ENCODE measurements at places on chromosomes 11 and 22.

DNA sequence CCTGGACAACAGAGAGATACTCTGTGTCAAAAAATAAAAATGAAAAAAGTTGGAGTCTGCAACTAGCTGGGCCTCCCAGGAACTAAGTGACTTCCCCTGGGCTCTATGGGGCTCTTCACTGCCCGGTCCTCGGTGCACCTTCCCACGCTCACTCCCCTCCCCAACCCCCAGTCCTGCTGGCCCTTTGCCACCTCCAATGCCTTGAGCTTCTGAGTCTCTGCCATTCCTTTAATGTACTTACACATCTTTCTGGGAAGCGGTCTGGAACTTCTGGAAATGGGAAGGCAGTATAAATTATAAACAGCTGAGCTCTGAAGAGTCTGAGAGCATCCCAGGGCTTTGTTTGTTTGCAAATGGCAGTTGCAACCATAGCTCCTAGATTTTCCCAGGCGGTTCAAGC lies 5.9 kb upstream of the BATF2 start:
- DNase-seq = no peak

DNA sequence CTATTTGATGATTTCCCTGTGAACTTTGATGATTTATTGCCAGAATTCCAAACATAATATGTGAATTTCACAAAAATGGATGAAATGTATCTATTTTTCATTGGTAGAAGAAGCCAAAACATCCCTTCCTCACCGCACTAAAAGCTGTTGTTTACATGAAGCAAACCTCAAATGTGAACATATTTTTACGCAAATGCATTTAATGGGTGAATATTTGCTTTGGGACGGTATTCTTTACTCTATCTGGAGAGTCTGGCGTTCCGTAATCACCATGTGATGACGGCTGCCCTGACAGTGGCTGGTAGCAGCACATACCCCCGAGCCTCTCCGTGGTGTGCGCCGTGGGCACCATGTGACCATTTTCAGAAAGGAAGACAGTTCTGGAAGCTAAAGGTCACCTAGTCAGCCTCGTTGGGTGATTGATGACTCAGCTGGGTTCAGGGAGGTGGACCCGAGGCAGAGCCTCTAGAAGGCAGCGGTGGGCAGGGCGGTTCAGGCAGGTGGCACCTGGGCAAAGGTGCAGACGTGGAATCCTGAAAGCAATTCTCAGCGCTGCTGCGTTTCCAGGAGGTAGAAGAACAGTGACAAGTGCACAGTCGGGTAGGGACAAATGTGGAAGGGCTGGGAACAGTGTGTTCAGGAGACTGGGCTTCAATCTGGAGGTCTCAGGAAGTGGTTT lies 45.3 kb downstream of the PPARA start:
- DNase-seq = no peak

DNA sequence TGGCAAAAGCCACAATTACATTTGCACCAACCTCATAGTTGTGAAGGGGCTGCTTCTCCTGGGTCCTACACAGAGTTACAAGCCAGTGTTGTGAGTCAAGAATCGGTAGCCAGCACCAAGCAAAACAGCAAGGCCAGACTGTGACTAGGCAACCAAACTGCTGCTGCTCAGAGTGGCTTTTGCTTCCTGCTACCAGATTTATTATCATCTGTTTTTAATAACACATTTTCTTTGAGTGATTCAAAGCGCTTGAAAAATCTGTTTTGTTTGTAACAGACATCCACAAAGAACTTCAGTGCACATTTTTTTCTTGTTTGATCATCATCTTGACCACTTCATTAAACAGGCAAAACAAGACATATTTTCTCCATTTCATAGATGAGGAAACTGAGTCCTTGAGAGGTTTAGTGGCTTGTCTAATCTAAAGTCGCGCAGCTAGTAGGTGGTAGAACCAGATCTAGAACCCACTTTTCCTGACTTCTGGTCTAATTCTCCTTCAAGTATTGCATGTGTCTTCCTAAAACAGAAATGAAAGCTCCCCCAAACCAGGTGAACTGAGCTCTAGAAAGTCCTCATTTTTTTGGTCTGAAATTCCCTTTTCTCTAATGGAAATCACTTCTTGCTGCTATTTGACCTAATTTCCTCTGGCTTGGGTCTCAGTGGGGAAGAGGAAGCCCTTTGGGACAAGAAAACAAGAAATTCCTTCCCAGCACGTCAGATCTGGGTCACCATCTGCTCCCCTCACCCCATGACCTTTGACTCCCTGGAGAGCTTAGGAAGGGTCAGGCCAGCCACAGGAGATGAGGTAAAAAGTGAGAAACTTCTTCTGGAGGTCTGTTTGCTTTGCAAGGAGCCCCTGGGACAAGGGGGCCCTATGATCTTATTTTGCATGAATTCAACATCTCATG lies 39.9 kb downstream of the CWC15 start:
- no peak for DNase-seq

GRCh38 chr11:66228521-66228920 lies 39.9 kb upstream of the RAB1B start:
- no peak for DNase-seq

GRCh38 chr11:9072626-9073176 lies 18.7 kb downstream of the SCUBE2 start:
- no peak for DNase-seq

GRCh38 chr22:48138427-48138826 lies 1376.0 kb downstream of the TBC1D22A start:
- DNase-seq = no peak

DNA sequence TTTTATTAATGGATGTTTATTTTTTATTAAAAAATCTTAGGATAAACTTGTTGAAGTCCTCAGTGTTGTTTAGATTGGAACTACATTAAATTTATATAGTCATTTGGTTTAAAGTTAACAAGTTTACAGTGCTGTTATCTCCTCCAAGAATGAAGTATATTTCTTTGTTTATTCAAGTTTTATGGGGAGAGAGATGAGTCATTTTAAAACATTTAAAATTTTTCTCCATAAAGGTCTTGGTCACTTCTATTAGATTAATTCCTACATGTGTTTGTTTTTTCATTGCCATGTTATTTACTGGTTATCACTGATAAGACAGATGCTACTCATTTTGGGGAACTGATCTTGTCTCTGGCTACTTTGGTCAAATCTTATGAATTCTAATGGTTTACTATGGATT lies 429.6 kb downstream of the METTL15 start:
- DNase-seq = no peak

GRCh38 chr11:6232899-6233298 lies 1.5 kb downstream of the FHIP1B start:
- no peak for DNase-seq

DNA sequence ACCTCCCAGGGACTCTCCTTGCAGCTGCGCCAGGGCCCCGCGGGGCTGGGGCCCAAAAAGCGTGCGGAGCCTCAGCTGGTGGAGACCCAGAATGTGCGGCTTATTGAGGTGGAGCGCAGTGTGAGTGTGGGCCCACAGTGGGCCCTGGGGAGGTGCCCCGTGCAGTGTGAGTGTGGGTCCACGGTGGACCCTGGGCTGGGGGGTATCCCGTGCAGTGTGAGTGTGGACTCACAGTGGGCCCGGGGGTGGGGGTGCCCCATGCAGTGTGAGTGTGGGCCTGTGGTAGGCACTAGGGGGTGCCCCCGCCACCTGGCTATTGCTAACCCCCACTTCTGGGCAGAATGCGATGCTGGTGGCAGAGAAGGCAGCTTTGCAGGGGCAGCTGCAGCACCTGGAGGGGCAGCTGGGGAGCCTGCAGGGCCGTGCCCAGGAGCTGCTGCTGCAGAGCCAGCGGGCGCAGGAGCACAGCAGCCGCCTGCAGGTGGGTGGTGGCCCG lies 7.8 kb upstream of the RPS6KA4 start:
- DNase-seq = no peak

DNA sequence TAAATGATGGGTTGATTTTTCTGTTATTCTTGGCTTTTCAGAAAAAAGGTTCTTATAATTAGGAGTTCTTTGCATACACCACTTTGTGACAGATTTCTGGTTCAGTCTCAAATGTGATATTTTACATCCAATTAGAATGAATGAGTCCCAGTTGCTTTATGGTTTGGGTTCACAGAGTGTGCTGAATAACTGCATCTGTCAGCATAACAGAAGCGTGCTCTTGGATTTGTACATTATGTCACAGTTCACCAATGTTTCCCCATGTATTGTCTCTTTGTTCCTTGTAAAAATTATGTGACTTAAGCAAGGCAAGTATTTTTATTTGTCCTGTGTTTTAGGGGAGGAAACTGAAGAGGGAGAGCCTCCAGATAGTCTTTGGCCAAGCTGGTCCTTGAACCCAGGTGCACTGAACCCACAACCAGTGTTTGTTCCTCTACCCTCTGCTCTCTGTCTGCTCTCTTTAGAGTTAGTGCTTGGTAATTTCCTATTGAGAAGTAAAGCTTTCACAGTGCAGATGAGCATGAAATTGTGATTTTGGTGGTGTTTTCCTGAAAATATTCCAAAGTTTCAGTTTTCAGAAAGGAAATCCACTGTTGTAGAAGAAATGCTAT lies 107.5 kb downstream of the TBC1D22A start:
- no peak for DNase-seq

DNA sequence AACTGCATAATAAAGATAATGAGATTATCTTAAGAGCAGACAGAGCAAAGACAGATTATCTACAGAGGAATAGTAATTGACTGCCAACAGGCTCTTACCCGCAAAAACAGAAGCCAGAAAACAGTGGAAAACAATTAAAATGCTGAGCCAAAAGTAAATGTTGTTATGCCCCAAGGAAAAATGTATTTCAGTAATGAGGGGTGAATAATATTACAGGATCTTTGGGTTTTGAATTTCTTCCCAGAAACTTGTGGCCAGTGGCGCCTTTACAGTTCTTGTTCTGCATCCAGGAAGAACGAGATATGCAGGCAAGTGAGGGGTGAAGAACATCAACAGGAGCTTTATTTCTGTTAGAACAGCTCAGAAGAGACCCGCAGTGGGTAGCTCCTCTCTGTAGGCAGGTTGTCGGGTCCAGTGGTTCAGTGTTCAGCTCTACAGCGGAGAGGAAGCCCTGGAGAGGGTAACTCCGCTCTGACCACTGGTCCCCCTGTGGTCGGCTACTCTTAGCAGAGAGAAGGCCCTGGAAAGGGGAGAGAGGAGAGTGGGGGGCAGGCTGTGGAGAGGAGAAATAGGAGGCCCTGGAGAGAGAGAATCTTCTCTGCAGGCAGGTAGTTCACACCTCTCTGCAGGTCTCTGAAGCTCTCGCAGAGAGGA lies 51.8 kb upstream of the SC5D start:
- DNase-seq = no peak

DNA sequence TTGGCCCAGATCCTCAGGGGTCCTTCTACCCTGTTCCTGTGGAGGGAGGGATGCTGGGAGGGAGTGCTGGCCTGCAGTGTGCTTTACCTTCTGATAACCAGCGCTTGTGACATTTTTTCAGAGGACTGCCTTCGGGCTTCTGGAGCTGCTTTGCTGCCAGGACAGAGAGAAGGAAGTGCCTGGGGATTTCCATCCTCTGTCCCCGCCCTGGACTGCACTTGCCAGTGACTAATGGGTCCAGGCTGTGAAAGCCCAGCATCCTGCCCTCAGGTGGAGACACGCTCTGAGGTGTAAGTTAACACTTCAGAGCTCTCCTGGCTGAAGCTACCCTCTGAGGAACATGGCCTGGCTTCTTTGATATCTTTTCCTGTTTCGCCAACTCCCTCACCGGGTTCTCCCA lies 158.7 kb upstream of the SYT13 start:
- DNase-seq = no peak

GRCh38 chr11:20031155-20032001 lies 128.9 kb downstream of the DBX1 start:
- DNase-seq = no peak

- peak; percentile 91 for DNase-seq
These were observed 35.4 kb downstream of the MCHR1 start for GRCh38 chr22:40714499-40715337.

Data from neuronal stem cell (in vitro differentiated cells).